Stimulated activated CD8-positive, alpha-beta memory T cell treated with anti-CD3 and anti-CD28 coated beads, Interleukin-7, amount 100 ng/mL, for 1 hour (primary cell): ENCODE measurements at places on chromosomes 2 and 18.

DNA sequence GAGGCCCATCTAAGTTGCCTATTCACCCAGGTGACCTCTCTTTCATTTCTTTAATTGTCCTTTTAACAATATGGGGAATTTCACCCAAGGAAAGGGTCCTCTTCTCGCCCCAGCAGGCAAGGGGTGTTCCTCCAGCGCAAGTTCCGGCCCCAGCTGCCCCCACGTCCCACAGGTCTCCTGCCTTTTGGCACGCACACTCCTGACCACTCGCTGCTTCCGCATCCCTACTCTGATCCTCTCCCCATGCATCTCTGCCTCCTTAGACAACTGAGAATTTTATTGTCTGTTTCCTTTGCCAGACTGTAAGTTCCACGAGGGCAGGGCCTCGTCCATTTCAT lies 684 bp upstream of the ARPC2 start:
- no peak for DNase-seq

GRCh38 chr2:118040891-118041290 lies 27.0 kb upstream of the CCDC93 start:
- no peak for DNase-seq

GRCh38 chr2:95552911-95553310 lies 38.9 kb upstream of the TRIM43 start:
- DNase-seq = no peak

DNA sequence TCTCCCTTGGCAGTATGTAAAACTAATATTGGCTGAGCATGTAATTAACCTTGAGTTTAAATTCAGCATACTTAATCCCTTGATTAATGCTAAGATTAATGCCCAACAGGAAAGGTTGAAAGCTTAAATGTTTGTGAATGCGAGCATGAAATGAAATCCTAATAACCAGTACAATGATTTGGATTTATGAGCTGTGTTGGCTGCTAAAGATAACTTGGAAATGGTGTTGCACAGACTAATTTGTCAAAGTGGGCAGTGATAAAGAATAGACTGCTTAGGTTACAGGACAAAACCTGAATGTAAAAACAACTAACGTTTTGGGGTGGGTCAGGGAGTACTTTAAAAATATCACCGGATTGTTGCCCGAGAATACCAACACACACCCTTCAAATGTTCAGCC lies 70.6 kb downstream of the MGAT5 start:
- no peak for DNase-seq

GRCh38 chr2:3051266-3051665 lies 326.4 kb downstream of the EIPR1 start:
- no peak for DNase-seq

GRCh38 chr2:238693337-238694093 lies 154.4 kb upstream of the TWIST2 start:
- DNase-seq = no peak

DNA sequence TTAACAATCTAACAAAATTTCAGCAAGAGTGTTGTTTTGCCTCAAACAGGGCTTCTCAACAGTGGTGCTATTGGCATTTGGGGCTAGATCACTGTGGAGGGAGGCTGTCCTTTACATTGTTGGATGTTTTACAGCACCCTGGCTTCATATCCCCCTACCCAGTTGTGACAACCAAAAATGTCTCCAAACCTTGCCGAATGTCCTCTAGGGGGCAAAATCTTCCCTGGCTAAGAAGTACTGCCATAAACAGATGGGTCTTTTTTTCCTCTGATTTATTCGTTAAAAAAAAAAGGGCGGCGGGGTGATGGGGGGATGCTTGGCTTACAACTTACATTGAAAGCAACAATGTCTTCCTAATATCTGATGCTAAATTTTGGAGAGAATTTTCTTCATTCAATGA lies 207.6 kb upstream of the CCDC150 start:
- DNase-seq = no peak

GRCh38 chr2:437756-438393 lies 150.0 kb upstream of the ALKAL2 start:
- peak; percentile 40 for DNase-seq

GRCh38 chr2:108958632-108959341 lies 30.2 kb downstream of the EDAR start:
- DNase-seq = no peak
